ENCODE measurements at places on chromosomes 5 and 9. TPM values are rescaled to one million over a fixed set of nuclear protein-coding genes. Genes with fewer than 3 reads are reported as not detected.

AGTPBP1 gene
- total RNA-seq: 7.0 TPM

SUB1 gene
- 100 TPM for total RNA-seq

NDUFA8 gene
- 28.8 TPM for total RNA-seq

TMC1 gene
- total RNA-seq: 0.06 TPM

DNA sequence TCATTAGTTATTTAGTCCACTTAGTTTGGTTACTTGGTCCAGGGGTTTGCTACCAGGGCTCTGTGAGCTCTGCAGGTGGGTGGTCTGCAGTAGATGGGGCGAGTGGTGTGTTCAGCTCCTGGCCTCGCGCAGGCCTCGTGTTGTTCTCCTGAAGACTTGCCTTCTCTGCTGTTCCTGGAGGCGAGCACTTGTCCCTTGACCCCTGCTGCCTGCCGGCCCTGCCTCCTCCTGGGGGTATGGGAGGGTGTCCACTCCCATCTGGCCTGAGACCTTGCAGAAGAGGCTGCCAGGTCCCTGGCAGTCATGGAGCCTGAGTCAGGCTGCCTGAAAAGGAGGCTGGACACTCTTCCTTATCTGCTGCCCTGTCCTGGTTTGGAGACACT lies 137.0 kb downstream of the CACNA1B start:
- H3K27ac ChIP-seq: no peak overlapping the region
- H3K36me3 ChIP-seq: no peaks in the 10 kb centered on the region
- H3K27me3 ChIP-seq: no peaks in the 10 kb centered on the region
- no peaks in the 10 kb centered on the region for H3K4me1 ChIP-seq
- no peak overlapping the region for H3K4me3 ChIP-seq
- no peak for DNase-seq

GRCh38 chr5:115977988-115978387 lies 15.7 kb downstream of the LVRN start:
- H3K27me3 ChIP-seq: no peaks in the 10 kb centered on the region
- H3K4me3 ChIP-seq: no peak overlapping the region
- H3K4me1 ChIP-seq: no peaks in the 10 kb centered on the region
- DNase-seq: no peak
- H3K27ac ChIP-seq: no peak overlapping the region

DNA sequence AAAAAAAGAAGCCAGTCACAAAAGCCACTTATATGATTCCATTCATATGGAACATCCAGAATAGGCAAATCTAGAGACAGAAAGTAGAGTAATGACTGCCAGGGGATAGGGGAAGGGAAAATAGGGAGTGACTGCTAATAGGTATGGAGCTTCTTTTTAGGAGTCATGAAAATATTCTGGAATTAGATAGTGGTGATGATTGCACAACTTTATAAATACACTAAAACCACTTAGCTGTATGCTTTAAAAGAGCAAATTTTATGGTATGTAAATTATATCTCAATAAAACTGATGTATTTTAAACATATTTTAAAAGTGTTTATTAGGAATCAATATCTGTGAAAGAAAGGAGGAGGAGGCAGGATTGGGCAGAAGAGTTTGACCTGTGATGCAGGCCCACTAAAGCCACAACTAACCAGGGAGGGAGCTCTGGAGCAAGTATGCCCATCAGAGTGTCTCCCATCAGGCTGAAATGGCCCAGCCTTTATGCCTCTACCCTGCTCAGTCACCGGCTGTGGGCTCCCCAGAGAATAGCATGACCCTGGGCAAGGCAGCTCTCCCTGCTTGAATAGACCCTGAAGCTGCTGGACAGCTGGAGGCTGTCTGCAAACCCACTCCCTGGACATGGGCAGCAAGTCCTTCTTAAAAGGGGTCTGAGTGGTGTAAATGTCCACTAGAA lies 96.0 kb upstream of the SLC44A1 start:
- H3K27me3 ChIP-seq: no peaks in the 10 kb centered on the region
- no peak for DNase-seq
- no peaks in the 10 kb centered on the region for H3K4me1 ChIP-seq
- H3K36me3 ChIP-seq: no peaks in the 10 kb centered on the region
- no peak overlapping the region for H3K4me3 ChIP-seq

- H3K4me3 ChIP-seq: no peak overlapping the region
- H3K36me3 ChIP-seq: no peaks in the 10 kb centered on the region
- H3K4me1 ChIP-seq: no peaks in the 10 kb centered on the region
- no peak overlapping the region for H3K27ac ChIP-seq
- DNase-seq: no peak
These were observed 177.9 kb upstream of the FST start for GRCh38 chr5:53302529-53302928.

DNA sequence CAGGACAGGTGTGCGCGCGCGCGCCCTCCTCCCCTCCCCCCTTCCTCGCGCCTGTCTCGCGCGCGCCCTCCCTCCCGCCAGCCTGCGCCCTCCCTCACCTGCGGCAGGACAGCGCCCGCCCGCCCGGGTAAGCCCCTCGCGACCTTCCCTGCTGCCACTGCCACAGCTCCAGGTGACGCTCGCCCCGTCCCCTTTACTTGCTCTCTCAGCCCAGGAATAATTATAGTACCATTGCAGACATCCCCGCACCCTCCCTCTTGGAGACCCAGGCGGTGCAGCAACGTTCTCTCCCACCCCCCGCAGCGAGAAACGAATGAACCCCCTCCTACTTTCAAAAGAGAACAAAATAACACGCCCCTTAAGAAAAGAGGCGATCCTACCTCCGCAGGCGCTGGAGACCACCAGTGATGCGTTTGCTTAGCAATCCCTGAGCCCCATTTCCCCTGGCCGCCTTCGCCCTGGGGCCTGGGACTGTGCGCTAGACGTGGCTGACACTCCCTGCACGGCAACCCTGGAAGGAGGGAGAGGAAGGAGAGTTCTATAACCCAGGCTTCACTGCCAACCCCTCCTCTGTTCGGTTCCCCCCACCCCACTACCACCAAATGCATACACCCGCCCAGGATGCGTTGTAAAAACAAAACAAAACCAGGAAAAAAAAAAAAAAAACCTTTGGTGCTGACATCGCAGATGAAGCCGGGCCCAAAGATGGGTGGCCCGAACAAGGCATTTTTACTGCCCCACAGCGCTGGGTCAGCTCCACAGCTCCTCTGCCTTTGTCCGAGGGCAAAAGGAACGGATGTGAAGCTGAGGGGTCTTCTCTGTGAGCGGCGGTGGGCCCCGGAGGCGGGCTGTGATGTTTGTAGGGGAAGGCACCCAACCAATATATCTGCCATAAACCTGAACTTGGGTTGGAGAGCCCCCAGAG lies 5.6 kb upstream of the PURA start:
- H3K4me3 ChIP-seq: peak overlapping the region; percentile 81
- DNase-seq: no peak
- H3K4me1 ChIP-seq: no peaks in the 10 kb centered on the region
- peak overlapping the region; percentile 96 for H3K27ac ChIP-seq

- no peaks in the 10 kb centered on the region for H3K27me3 ChIP-seq
- DNase-seq: no peak
- H3K4me1 ChIP-seq: no peaks in the 10 kb centered on the region
- H3K27ac ChIP-seq: peak overlapping the region; percentile 13
- H3K4me3 ChIP-seq: no peak overlapping the region
These were observed 453 bp upstream of the DOK3 start for GRCh38 chr5:177509991-177510566.
